Activated CD4-positive, alpha-beta memory T cell treated with anti-CD3 and anti-CD28 coated beads, Interleukin-2, amount 10 ng/mL, durations not matched to agents 7 days and 5 days (primary cell): ENCODE measurements at places on chromosomes 3 and 15. TPM values are rescaled to one million over a fixed set of nuclear protein-coding genes. Genes with fewer than 3 reads are reported as not detected.

Gene DZIP1L
- total RNA-seq = 0.05 TPM

Gene HCN4
- not detected for total RNA-seq

Gene FES
- 31.2 TPM for total RNA-seq

Gene KIF15
- 52.5 TPM for total RNA-seq

Gene ANKUB1
- total RNA-seq = not detected

Gene SYNM
- 5.7 TPM for total RNA-seq
